ENCODE measurements at places on chromosomes 3 and 15.

GRCh38 chr3:25520926-25521559, 93.0 kb downstream of the RARB start:
- DNase-seq: no peak

GRCh38 chr3:186640473-186640818, 247 bp downstream of the FETUB start:
- peak; percentile 28 for DNase-seq

GRCh38 chr3:37806505-37807200, 55.0 kb upstream of the CTDSPL start:
- DNase-seq: no peak

DNA sequence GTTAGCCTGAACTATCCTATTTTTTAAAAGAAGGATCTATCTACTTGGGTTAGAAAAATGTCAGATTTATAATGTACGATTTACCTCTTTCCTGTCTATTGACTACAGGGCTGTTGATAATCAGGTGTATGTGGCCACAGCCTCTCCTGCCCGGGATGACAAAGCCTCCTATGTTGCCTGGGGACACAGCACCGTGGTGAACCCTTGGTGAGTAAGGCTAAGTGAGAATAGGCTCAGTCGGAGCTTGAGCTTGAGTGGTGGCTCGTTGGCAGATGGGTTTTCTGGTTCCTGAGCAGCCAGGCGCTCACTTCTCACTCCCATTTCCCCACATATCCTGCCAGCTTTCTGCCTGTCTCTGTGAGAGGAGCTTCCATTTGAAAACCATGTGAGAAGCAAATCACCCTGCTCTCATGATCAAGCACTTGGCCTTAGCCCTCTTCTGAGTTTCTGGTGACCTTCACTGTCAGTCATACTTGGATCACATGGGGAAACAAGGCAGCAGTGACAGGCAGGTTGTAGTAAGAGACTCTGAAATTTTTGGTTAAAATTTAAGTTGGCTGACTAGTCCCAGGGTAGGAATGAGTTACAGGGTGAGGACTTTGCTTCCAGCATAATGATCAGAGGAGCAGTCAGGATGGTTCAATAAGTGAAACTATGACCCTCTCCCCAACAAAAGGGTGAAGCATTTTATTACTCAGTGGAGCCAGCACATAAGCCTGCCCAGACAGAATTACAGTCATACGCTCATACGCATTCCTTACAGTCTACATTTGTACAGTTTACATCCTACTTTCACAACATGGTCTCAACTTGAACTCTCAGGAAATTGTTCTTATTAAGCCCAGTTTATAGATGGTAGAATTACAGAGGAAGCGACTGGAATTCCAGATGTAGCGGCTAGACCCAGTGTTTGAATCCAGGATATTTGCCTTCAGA, 18.0 kb downstream of the NIT2 start:
- DNase-seq: no peak

Measured in iPS-NIHi11 (cell line).